ENCODE measurements at places on chromosomes 2 and 18.

DNA sequence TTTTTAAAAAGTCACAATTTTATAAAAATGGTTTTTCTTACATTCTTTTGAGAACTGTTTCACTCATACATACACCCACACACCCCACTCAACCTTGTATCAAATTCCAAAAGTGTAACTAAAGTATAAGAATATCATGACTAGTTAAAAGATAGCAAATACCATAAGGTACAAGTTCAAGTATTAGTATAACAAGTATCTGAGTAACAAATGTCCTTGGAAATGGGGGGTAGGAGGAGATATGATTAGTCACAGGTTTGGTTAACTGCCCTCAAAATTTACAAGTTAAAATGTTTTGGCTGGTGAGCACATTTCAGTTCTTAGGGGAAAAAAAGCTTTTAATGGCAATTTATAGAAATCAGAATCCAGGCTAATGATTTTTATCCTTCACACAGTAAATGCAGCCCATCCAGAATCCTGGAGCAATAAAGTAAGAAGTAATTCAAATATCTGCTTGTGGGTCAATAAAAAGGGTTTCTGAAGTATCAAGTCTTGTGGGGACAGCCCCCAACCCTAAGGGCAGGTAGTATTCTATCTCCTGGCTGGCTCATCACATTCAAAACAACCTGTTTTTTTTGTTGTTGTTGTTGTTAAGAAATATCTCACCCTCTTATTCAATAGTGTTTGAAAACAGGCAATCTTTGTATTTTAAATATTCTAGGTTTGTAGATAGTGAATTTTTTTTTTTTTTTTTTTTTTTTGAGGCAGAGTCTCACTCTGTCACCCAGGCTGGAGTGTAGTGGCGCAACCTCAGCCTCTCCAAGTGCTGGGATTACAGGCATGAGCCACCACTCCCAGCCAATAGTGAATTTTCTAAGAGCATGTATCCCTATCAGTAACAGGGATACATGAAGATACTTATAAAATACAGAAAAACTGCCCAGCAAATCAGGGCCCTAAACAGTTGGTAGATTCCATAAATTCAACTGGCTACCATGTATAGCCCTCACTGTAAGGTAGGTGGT, 14.5 kb downstream of the IAH1 start:
- peak; percentile 37 for DNase-seq

DNA sequence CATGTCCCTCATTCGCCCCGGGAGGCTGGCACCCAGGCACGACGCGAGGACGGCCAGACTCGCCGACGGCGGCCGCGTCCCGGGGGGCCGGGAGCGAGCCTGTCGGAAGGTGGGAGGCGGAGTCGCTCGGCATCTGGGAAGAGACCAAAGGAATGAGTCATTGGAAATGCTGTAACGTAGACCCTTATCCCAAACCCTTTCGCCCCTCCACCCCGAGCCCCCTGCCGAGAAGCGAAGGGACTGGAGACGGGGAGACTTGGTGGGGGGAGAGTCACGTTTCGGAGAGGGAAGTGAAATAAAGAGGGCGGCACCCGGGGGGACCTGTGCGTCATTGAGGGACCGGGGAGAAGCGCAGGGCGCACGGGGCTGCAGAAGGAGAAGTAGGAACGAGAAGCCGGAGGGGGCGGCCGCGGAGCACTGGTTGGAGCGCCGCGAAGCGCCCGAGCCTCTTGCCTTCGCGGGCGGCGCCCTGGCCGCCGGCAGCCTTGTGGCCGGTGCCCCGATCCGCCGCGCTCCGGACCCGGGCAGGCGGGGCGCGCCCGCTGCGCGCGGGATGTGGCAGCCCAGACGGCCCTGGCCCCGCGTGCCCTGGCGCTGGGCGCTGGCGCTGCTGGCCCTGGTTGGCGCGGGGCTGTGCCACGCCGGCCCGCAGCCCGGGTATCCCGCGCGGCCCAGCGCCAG, at the start of gene EMILIN2:
Gene EMILIN2 (plus strand): TSS at position 371 of the 681 bp plus-strand sequence. CDS start 183 bp downstream, at position 554.
- DNase-seq: peak; percentile 47

GRCh38 chr2:133642791-133643191, 74.5 kb upstream of the NCKAP5 start:
- peak; percentile 34 for DNase-seq

DNA sequence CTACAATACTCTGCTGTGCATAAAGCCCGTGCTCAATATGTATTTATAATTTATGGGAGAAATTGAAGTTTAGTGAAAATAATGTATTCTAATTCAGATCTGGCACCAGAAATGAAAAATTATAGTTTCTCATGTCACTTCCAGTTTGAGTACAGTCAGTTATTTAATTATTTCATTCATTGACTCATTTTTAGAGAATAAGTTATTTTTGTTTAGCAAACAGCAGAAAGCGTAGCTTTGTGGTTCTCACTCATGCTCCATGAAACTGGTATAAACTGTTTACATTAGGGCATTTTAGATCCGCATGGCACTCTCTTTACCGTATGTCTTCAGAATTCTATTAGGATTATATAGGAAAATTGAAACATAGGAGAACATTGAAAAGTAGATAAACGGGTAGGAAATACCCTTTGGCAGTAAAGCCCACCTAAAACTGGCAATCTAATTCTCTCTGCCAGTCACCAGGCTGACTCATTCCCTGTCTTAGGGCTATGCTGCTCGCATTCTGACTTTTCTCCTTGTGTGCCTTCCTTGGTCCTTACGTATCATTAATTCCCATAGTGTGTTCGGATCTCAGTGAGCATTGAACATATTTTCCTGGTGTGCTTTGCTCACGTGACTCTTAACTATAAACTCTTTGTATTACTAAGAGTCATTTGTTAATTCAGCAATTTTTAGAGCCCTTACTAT, 106.0 kb downstream of the ZNF236 start:
- DNase-seq: no peak

GRCh38 chr2:102147935-102148334, 5.4 kb downstream of the IL1R1 start:
- no peak for DNase-seq

DNA sequence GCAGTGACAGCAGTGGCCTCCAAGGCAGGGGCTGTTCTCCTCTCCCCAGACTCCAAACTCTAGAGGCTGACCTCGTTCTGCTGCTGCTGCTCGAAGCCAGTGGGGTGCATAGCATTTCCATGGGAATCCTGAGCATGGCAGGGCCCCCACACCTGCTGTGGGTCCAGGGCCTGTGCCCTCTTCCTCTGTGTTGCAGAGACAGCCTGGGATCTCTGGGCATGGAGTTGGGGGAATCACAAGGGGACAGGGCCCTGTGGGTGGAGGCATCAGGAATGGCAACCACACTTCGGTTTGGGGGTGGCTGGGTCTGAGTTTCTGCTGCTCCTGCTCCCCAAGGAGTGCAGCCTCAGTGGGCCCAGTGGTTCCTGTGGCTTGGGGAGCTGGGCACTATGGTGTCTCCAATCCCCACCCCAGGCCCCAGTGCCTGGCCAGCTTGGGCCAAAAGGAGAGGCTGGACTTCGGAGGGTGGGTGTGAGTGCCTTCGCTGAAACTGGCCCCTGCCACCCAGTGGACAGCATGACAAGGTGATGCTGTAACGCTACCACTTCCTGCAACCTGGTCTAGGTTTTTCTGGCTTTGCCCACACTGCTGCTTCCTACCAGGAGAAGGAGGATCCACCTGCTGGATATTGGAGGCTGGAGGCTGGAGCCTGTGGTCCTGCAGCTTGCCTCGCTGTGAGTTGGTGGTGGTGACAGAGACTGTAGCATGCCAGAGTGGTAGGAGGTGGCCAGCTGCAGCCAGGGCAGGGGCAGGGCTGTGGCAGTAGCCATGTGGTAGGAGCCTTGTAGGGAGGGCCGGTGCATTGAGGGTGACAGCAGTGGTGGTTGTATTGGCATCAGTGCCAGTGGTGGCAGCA, 56.6 kb downstream of the SOWAHC start:
- DNase-seq: no peak

GRCh38 chr2:230697676-230698075, 15.0 kb upstream of the CAB39 start:
- no peak for DNase-seq

GRCh38 chr2:144890828-144891227, 370.9 kb upstream of the ZEB2 start:
- peak; percentile 13 for DNase-seq

DNA sequence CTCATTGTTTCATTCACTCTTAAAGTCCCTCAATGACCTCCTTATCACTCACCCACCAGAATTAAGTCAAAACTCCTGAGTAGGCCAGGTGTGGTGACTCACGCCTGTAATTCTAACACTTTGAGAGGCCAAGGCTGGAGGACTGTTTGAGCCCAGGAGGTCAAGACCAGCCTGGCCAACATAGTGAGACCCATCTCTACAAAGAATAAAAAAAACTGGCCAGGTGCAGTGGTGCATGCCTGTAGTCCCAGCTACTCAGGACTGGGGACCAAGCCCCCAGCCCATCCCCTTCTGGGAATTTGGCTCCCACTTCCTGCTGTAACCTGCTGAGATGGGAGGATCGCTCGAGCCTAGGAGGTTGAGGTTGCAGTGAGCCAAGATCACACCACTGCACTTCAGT, 28.9 kb downstream of the TMEM247 start:
- DNase-seq: no peak

GRCh38 chr2:54279385-54279784, 23.4 kb upstream of the TSPYL6 start:
- no peak for DNase-seq

DNA sequence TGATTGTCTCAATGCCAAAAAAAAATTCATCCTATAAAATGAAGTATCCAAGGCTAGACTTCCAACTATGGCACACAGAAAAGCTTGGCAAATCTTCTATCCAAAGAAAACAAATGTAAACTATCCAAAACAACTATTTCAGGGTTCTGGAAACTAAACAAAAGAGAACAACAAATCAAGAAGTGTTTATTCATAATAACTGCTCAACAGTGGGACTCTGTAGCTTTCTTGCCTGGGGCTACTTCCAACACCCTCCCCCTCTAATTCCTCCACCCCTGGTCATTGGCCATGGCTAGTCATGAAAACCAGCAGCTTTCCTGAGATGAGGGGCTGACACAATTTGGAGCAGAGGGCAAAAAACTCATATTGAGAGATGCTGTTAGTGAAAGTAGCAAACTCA, 107.0 kb downstream of the EXOC6B start:
- no peak for DNase-seq

DNA sequence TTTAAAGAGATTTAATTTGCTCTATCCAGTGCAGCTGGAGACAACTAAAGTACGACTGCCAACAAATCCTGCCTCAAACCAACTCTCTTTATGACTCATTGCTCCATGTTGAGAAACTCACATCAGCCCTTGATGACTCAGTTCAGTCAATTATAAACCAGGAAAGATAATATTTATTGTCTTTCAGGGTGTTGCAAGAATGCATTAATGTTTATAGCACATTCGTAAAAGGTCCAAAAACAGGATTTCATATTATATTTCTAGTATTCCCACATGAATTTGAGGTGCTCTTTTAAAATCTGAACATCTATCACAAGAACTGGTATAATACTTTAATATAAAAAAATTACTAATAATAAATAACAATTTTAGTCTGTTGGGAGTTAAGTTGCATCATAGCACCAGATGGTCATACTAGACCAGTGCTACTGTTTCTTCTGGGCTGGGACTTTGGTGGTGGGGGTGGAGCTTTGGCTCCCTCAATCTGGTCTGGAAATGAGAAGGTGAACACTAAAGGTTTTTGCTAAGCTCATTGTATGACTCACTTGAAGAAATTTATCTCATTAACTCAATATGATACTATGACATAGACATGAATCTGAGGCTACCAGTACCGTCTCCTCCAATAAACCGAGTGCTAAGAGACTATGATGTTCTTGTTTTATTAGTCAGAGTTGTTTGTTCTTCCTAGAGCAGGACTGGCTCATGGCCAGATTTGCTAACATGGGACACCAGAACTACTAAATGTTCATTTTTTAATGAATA, 26.6 kb upstream of the MAP3K20 start:
- DNase-seq: peak; percentile 90

GRCh38 chr2:100275200-100275589, 47.1 kb downstream of the LONRF2 start:
- DNase-seq: no peak

GRCh38 chr2:177759443-177759842, 313.1 kb downstream of the PDE11A start:
- no peak for DNase-seq

- no peak for DNase-seq
These were observed 22.1 kb upstream of the TNS1 start for GRCh38 chr2:218024871-218025270.

- no peak for DNase-seq
These were observed 721.2 kb downstream of the GALR1 start for GRCh38 chr18:77970814-77971213.

- no peak for DNase-seq
These were observed 894.7 kb downstream of the TMEM182 start for GRCh38 chr2:103656558-103656957.

Data from AG08395 (cell line).